NCI-H1105 treated with DMSO at 0.1 percent for 48 hours (cell line): ENCODE measurements at places on chromosomes 12 and 14.

DNA sequence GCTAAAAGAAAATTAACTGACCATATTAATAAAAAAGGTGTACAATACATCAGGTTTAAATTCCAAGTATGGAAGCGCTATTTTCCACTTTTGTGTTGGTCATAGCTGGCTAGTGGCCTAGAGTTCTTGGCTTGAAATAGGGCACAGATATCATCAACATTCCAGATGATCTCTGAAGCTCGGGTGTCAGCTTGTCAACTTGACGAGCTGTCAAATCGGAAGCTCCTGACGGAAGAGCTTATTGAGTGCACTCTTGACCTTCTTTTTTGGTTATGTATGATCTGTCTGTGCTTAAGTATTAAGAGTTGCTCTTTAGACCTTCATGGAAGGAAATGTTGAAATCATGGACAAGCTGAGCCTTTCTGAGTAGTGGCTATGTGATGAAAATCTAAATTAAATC, 177.9 kb downstream of the APAF1 start:
- no peak for DNase-seq

DNA sequence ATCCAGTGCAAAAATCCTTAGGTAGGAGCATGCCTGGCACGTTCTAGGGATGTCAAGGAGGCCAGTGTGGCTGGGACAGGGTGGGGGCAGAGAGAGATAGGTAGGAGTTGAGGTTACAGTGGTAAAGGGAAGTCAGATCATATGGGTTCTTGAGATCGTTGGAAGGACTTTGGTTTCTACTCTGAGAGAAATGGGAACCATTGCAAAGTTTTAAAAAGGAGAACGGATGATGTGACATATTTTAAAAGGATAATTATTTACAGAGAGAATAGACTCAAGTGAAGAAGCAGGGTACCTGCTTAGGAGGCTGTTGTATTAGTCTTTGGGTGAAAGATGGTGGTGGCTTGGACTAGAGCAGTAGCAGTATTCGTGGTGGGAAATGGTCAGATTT, 47.6 kb upstream of the ATP2B1 start:
- DNase-seq: no peak

DNA sequence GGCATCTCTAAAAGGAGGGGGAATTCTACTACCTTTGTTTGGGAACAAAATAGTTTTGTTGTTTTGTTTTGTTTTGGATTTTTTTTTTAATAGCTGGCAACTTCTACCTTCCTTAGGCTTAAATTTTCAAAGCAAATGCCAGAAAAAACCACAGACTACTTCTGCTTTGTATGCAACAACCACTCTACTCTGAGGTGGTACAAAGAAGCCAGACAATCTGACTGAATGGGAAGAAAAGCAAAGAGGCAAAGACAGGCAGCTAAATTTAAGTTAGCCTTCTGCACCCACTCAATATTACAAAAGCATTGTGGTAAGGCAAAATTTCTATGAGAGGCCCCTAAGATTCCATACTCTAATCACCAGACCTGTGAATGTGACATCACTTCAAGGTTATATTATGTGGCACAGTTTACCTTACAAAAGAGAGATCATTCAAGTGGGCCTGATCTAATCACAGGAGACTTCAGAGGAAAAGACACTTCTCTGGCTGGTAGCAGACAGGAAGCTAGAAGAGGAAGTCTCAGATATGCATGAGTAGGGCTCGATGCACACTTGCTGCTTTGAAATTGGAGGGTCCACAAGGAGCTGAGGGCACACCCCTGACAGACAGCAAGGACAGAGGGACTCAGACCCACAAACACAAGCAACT, 566.6 kb downstream of the RPS29 start:
- DNase-seq: no peak

GRCh38 chr12:108622421-108622820, 11.3 kb downstream of the SELPLG start:
- no peak for DNase-seq

DNA sequence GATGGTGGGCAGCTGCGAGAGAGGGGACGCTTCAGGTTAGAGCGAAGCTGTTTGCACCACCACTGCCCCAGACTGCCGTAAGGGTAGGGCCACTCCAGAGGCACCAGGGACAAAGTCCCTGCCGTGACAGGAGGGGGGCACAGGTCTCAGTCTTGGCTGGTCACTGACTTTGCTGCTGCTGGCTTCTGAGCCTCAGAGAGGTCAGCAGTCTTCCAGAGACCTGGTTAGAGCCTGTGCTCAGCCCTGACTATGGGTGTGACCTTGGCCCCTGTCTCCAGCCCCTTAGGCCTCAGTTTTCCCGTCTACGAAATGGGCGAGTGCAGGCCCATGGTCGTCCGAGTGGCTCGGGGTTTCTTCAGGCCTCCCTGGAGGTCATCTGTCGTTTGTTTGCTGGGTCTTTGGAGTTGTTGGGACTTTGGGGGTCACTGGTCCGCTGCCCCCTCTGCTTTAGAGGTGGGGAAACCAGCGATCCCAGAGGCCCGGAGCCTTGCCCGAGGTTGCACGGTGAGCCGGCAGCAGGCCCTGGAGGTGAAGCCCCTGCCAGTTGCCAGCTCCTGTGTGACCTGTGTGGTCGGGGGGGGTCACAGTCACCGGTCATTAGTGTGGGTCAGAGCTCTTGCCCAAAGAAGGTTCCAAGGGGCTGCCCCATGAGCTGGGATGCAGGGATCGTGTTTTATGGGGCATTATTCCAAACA, 15.3 kb downstream of the MEG3 start:
- no peak for DNase-seq

- DNase-seq: no peak
These were observed 139.2 kb downstream of the RASSF9 start for GRCh38 chr12:85697003-85697402.

DNA sequence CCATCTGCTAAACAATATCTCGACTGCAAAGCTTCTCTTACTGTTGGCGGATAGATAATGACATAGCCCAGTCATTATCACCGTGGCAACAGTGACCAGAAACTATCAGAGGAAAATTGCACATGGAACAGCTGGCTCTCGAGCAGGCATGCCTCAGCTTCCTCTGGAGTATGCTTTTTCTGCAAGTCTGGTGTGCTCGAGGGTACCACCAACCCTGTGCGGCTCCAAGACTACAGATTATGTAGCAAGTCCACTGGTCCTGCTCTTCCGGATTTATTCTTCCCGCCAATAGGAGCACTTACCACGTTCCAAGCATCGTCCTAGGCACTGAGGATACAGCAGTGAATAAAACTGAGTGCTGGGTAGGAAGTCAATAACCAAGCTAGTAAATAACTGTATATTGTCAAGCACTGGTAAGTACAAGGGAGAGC, 1.4 kb upstream of the GLRX5 start:
- peak; percentile 81 for DNase-seq
